ENCODE measurements at places on chromosomes 16 and 17. TPM values are rescaled to one million over a fixed set of nuclear protein-coding genes. Genes with fewer than 3 reads are reported as not detected.

Gene OR4D2
- total RNA-seq = not detected

Gene ZP2
- total RNA-seq = not detected

Gene CHRNE
- total RNA-seq = not detected

Gene AIPL1
- not detected for total RNA-seq

Gene TPSD1
- total RNA-seq = not detected

Gene TUBG2
- total RNA-seq = 12.9 TPM

Gene HAS3
- 58.4 TPM for total RNA-seq

Gene ATP2A1
- total RNA-seq = 0.39 TPM

Gene SLC9A5
- total RNA-seq = 1.2 TPM

Gene LRRC37A
- 0.65 TPM for total RNA-seq

Gene KIF2B
- total RNA-seq = not detected

Gene PRSS8
- total RNA-seq = 59.2 TPM

Gene TP53TG3
- total RNA-seq = not detected

Gene CPNE2
- total RNA-seq = 15.1 TPM

Gene EIF4A3
- 100 TPM for total RNA-seq

Gene ZNF23
- total RNA-seq = 5.6 TPM

Gene C16orf46
- total RNA-seq = 0.11 TPM

Gene MAPT
- 0.23 TPM for total RNA-seq

Gene TPPP3
- total RNA-seq = not detected

Gene TBC1D26
- not detected for total RNA-seq

Gene HYDIN
- total RNA-seq = 0.19 TPM

Gene ALDH3A1
- total RNA-seq = 1.6 TPM

Gene ZSCAN10
- not detected for total RNA-seq

Gene ZNF286A
- 31.2 TPM for total RNA-seq

Gene HDAC5
- 8.7 TPM for total RNA-seq

Gene TMEM231
- 5.3 TPM for total RNA-seq

Gene SCN4A
- total RNA-seq = not detected

Gene ATF7IP2
- 3.1 TPM for total RNA-seq

Gene ANKS3
- total RNA-seq = 12.6 TPM

Gene VEZF1
- 23.4 TPM for total RNA-seq

Gene OR1A1
- not detected for total RNA-seq

Gene MEIOC
- total RNA-seq = not detected

Gene DNAH17
- 1.1 TPM for total RNA-seq

Gene MYH13
- total RNA-seq = not detected

Gene FBXW10
- total RNA-seq = not detected

Gene TMEM100
- total RNA-seq = not detected

Gene LGALS9C
- total RNA-seq = 1.8 TPM

Gene NUFIP2
- 20.8 TPM for total RNA-seq

Gene GLP2R
- total RNA-seq = not detected

All from hair follicular keratinocyte (primary cell).